Hematopoietic multipotent progenitor cell (in vitro differentiated cells): ENCODE measurements at places on chromosomes 7 and 10. TPM values are rescaled to one million over a fixed set of nuclear protein-coding genes. Genes with fewer than 3 reads are reported as not detected.

GRCh38 chr7:24889611-24890010, 90.4 kb downstream of the OSBPL3 start:
- DNase-seq = no peak

GRCh38 chr7:12716134-12716681, 28.8 kb downstream of the ARL4A start:
- DNase-seq = no peak

- no peak for DNase-seq
These were observed 343.3 kb upstream of the MKI67 start for GRCh38 chr10:128469515-128469914.

DNA sequence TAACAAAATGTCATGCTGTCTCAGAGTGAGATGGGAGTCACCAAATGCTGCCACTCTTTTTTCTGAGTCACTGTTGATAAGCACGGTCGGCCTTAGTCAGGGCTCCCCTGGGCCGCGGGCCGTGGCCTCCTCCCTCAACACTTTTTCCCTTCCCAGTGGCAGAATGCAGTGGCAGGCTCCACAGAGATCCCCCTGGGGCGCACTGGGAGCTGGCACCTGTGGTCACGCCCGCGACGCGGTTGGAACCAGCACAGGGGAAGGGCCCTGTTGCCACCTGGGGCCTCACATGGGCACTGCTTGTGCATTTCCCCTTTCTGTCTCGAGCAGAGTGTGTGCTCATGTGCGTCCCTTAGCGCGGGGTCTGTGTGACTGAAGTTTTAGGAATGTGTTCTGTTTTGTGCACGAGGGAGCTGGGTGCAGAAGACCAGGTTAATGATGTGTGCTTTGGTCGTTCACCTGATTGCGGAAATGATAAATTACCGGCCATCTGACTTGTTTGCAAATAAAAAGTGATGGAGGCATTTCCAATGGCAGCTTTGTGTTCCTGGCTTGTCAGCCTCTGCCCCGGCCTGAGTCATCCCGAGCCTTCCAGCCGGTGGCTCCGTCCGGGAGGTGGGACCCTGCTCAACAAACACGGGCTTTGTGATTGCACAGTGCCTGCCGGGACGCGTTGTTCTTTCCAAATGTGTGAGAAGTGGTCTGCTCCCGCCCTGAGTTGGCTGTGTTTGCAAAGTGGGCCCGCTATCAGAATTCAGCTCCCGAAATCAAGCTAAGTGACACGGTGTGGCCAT, 100.7 kb downstream of the NKX6-2 start:
- no peak for DNase-seq

DNA sequence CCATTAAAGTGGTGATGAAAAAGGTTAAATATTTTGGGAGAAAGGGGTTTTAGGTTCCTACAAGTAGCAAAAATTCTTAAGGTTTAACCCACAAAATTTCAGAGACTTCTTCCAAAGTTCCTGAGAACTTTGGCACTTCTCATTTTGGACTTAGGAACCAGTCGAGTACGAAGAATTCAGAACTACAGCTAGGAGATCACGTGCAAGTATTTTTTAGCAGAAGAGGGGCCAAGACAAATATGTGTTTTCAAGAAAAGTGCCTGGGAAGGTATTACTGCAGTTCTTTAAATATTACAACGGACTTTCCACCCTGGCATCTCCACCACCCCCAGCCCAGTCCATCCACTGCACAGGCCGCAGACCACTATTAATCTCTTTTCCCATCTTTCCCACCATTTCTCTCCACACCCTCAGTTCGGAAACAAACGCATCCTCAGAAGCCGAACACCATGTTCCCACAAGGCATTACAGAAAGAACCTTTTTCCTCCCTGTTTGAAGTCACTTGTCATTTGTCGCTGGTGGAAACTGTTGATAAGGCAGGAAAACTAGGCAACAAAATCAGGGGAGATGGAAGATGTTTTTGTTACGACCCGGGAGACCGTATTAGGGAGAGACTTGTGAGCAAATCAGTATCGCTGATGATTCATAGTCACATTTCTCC, 7.1 kb downstream of the INHBA start:
- no peak for DNase-seq

GRCh38 chr10:109029870-109030269, 893.4 kb downstream of the XPNPEP1 start:
- DNase-seq = no peak

- no peak for DNase-seq
These were observed 8.2 kb upstream of the DDIT4 start for GRCh38 chr10:72265508-72265907.

- DNase-seq = no peak
These were observed 258.1 kb upstream of the GRB10 start for GRCh38 chr7:51040787-51041186.

DNA sequence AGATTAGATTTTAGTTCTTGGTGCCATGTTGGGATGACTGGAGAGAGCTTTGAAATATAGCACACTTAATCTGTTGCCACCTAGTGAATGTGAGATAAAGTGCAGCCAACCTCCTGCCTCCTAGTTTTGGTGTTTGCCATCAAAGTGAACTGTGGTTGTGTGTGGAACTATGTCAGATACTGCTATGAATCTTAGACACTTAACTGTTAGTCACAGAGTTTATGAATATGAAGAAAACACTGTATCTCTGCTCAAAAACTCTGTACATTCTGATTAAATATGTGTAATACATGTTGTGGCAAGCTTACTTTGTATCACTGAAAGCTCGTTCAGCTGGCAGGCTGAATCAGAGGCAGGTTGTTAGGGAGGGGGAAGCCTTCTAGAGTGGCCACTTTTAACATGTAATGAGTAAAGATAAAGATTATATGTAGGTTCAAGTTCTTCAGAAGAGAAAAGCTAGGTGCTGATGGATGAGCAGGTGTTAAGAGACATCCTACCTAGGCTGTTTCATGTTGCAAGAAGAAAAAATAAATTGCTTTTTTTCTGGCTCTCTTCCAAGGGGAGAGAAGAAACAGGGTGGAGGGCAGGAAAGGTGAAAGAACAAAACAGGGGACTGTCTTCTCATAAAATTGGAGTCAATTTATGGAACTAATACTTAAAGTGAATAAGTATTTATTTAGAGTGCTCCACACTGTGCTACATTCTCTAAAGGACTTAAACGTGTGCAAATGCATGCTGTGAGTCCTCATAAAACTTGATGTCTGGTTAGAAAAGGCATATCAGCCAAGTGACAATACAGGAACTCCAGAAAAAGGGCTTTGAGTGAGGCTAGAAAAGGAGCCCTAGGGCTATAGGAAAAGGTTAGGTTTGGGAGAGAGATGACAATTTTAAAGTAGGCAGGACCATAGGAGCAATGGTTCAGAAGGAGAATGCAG, 14.1 kb upstream of the LAMB1 start:
- DNase-seq = no peak

GRCh38 chr7:148385009-148385682, 205.4 kb upstream of the C7orf33 start:
- DNase-seq = no peak

- no peak for DNase-seq
These were observed 294.8 kb upstream of the KLF6 start for GRCh38 chr10:4079803-4080202.

DNA sequence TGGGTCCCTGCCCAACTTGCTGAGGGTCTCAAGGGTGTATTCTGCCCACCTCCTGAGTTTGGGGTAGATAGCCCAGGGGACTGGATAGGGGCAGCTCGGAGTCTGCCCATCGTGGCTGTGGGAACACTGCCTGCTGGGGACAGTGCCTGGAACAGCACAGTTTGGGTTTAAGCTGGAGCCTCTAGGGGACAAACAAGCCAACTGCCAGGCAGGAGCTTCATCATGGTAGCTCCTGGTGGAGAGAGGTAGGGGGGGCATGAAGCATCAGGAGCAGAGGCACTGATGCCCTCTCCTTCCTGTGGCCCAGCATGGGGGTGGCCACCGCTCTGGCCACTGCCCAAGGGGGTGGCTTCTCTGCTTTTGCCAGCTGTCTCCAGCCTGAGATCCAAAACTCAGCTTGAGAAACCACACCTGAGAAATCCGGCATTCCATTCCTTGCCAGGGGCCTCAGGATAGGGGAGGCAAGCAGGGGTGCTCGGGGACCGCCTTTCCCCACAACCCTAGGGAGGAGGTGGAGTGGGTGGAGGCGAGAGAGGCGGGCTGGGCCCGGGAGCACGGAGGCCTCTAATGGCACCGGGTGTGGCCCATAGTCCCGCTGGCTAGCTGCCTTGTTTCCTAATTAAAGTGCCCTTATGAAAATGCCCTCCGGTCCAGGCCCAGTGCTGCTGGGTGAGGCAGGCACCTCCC, 47.6 kb downstream of the UNC5B start:
- DNase-seq = no peak

- DNase-seq = no peak
These were observed 2.3 kb downstream of the CDCA7L start for GRCh38 chr7:21943436-21943835.

GRCh38 chr7:151312831-151313809, 28.5 kb upstream of the NUB1 start:
- DNase-seq = no peak

- peak; percentile 59 for DNase-seq
These were observed 25.5 kb downstream of the LDB3 start for GRCh38 chr10:86693721-86694369.

GRCh38 chr7:44798649-44799305, 2.3 kb downstream of the PPIA start:
- DNase-seq = no peak

GRCh38 chr7:8921807-8922206, 488.4 kb downstream of the NXPH1 start:
- DNase-seq = no peak

GRCh38 chr10:124693801-124694416, 50.3 kb downstream of the FAM53B start:
- no peak for DNase-seq

DNA sequence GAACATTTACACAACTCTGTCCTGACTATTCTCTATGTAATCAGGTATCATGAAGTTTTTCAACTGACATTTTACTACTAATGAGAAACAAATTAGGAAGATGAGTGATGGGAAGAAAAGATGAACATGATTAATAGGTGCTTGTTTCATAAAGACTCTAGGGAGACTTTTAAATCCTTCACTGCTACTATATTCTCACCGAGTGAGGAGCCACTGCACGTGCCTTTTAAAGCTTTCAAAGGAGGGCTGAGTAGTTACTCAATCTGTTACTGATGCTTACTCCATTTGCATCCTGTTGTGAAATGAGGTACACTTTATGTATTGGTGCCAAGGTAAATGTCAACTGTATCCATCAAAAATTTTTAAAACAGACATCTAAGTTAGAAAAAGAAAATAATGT, 1.3 kb upstream of the COMMD3 start:
- DNase-seq = no peak

DNA sequence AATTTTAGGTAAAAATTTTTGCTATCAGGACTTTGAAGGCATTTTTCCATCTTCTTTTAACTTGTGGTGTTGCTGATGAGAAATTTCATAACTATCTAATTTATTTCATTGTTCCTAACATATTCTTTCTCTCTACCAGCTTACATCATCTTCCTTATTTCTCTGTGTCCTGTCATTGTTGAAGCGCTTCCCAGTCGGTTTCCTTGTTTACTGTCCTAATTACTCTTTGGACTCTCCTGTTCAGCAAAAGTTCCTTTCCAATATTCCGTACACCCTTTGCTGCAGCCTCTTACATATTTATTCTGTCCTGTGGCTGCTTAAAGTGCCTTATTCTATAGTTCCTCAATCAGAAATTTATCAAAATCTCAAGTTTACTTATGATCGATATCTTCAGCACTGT, 609.0 kb upstream of the FZD8 start:
- no peak for DNase-seq

DNA sequence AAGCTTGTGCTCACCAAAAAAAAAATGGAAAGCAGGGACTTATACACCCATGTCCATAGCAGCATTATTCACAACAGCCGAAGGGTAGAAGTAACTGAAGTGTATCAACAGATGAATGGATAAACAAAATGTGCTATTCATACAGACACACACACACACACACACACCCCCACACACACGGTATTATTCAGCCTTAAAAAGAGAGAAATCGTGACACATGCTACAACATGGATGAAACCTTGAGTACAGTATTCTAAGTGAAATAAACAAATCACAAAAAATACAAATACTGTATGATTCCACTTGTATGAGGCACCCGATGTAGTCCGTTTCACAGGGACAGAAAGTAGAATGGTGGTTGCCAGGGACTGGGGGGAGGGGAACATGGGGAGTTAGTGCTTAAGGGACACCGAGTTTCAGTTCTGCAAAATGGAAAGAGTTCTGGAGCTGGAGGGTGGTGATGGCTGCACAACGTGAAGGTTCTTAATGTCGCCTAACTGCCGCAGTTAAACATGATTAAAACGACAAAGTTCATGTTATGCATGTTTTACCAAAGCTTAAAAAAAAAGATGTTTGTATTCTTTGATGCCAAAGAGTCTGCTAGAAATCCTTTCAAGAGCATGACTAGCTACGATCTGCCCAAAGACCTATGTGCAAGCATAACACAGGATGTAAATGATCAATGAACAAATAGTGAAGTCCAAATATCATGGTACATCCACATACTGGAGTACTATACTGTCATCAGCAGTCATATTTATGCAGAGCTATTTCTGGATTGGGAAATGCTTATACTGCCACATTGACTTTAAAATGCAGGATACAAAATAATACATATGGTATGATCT, 7.2 kb downstream of the TNS3 start:
- no peak for DNase-seq

- DNase-seq = no peak
These were observed 119.1 kb upstream of the WDR11 start for GRCh38 chr10:120732067-120732466.

Gene HIP1
- 19.4 TPM for total RNA-seq

Gene TSPAN15
- 0.27 TPM for total RNA-seq

Gene MAGI2
- 2.7 TPM for total RNA-seq

Gene UCN3
- total RNA-seq = not detected

Gene GIMAP6
- 67.1 TPM for total RNA-seq

Gene IKZF5
- total RNA-seq = 4.6 TPM

Gene ABCA13
- total RNA-seq = 4.3 TPM
